ENCODE measurements at places on chromosomes 1 and 21.

DNA sequence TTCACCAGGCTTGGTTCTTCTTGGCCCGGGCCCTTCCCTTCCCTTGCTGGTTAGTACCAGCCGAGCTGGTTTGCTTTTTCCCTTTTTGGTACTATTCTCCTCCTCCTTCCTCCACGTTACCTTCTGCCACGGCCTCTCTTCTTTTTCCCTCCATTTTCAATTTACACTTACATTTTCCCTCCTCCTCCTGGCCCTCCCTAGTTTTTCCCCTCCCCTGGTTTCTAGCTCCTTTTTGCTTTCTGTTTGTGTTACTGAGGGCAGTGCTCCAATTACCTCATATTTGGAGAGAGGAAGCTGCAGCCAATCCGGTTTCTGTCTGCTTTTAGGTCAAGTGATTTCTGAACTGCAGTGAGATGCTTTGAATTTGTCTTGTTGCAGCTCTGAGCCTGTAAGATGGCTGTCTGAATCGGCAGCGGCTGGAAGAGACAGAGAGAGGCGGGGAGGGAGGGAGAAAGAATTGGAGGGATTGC lies 63.7 kb downstream of the MACF1 start:
- DNase-seq: no peak

- DNase-seq: no peak
These were observed 10.6 kb downstream of the RNF187 start for GRCh38 chr1:228497817-228498216.

GRCh38 chr1:87329526-87330056 lies 911 bp downstream of the LMO4 start:
- DNase-seq: no peak

- no peak for DNase-seq
These were observed 17.4 kb upstream of the SHE start for GRCh38 chr1:154519591-154519991.

- DNase-seq: no peak
These were observed 711 bp downstream of the TRNP1 start for GRCh38 chr1:26994020-26994786.

GRCh38 chr1:40161125-40161887 lies at the start of gene RLF:
Gene RLF (plus strand): TSS chr1:40161387. CDS start chr1:40161400, 13 bp downstream.
- DNase-seq: peak; percentile 70

DNA sequence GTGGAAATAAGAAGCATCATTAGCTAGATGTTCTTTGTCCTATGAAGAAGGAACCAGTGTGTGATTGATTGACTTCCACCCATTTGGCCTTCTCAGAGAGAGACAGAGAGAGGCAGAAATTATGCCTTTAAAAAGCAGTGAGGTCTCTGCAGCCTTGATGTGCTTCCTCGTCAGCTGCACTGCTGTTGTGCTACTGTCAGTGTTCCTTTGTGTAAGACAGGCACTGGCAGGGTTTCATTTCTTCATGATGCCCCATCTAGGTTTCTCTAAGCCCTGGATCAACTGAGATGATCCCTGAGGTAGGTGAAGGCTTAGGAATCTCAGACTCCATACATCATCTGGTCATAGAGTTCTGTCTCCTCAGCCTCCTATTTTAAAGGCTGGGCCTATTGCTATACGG lies 34.9 kb downstream of the GPR3 start:
- no peak for DNase-seq

- DNase-seq: no peak
These were observed 27.0 kb downstream of the TNN start for GRCh38 chr1:175094626-175095025.

DNA sequence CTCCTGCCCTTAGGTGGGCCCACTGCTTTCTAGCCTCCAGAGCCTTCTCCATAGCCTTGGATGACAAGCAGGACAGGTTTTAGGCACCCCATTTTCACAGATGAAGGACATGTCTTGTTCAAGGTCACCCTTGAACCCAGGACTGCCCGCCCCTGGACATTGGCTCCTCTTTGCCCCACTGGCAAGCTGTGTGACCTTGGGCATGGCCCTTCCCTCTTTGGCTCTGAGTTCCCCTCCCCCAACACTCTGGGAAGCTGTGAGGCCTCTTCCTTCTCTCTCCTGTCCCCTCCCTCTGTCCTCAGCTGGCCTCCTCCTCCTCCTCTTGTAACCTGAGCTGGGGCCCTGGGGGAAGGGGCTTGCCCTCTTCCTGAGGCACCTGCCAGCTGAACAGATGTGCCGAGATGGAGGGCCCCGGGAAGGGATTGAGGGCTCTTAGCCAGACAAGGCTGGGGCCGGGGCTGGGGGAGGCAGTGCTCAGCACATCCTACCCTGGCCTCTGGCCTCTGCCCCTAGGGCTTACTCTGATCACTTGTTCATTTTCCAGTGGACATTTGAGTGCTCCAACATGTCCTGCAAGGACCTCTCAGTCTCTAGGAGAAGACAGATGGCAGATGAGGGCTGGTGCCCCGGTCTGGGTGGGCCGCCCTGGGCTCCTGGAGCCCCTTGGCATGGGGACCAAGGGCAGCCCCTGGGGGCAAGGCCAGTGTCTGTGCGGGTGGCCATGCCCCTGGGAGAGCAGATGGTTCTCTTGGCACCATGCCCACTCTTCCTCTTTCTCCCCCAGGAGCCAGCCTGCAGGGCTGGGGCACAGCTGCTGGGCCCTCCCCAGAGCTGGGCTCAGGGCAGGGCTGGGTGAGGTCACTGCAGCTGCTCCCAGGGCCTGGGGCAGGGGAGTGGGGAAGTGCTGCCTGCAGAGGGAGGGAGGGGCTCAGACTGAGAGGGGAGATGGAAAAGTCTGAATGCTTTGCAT lies 10.7 kb downstream of the FOXO6 start:
- no peak for DNase-seq

DNA sequence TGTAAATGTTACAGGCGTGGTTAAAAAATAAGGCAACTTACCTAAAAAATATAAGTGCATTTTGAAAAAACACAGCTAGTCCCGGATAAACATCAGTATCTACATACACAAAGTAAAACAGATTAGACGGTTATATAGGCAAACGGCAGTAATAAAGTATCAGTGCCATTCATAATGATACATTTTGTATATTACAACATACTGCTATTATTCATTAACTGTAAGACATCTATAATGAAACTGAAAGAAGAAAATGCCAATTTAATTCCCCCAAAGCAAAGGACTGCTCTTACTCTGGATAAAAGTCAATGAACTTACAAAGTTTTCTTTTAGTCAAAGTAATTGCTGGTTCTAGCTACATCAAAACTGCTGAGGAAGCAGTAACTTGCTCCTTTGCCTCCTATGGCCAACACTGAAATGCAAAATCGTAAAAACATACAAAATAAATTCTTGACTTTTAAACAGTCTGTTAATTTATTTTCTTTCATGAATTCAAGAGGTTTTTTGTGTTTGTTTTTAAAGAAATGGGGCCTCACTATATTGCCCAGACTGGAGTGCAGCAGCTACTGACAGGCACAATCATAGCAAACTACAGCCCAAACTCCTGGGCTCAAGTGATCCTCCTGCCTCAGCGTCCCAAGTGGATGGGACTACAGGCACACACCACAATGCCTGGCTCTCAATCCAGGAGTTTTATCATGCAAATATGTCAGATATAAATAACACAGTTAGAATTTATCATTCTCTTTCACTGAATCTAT lies 23.9 kb downstream of the TMEM50B start:
- DNase-seq: no peak

DNA sequence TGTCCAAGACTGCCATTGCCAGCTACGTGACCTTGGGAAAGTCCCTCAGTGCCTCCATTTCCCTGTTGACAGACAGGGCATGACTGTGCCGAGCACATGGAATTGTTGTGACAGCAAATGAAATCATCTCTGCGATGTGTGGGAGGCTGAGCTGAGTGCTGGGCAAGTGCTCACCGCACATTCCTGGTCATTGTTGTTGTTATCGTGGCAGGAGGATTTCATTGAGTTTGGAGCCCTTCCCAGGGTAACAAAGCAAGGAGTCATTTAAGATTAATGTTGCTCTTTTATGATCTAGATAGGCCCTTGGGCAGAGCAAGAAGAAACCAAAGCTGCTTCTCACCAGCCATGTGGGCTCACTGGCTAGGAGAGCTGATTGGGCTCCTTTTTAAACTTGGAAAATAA lies 39.6 kb upstream of the ITPKB start:
- no peak for DNase-seq

DNA sequence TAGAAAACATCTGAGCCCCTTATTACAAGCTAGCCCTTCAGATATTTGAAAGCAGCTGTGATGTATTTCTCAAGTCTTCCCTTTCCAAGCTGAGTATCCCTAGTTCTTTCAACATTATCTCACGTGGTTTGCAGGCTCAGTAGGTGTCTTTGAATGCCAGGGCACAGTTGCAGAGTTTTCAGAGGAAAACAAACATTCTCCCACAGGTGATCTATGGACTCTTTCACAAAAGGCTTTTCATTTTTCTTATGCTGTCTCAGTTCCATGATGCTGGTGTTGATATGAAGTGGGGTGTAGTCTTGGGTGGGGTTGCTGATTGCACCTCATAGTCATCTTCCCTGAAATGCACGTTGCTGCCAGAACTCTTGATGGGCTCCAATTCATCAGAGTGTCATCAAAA lies 17.3 kb downstream of the CACNA1E start:
- no peak for DNase-seq

GRCh38 chr1:48688102-48688760 lies 88.5 kb downstream of the BEND5 start:
- DNase-seq: no peak

- DNase-seq: no peak
These were observed 18.9 kb upstream of the BATF3 start for GRCh38 chr1:212718499-212718898.

GRCh38 chr1:245337829-245338484 lies 183.2 kb downstream of the KIF26B start:
- DNase-seq: no peak

GRCh38 chr1:93531193-93531592 lies 83.3 kb downstream of the FNBP1L start:
- no peak for DNase-seq

DNA sequence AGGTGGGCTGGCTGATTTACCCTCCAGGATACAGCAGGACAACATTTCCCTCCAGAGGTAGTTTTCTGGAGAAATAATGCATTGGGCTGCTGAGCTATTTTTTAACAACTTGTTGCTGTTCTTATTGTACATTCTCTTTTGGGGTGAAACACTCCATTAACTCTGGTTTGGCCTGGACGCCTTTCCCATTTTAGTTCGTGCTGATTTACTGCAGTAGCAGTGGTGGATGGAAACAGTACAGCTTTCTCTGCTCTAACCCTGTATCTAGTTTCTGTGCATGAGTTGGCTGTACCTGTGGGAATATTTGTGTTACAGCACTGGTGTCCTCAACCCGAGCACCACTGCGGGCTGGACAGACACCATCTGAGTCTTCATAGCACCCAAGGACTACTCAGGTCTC lies 325.3 kb downstream of the ASTN1 start:
- no peak for DNase-seq

DNA sequence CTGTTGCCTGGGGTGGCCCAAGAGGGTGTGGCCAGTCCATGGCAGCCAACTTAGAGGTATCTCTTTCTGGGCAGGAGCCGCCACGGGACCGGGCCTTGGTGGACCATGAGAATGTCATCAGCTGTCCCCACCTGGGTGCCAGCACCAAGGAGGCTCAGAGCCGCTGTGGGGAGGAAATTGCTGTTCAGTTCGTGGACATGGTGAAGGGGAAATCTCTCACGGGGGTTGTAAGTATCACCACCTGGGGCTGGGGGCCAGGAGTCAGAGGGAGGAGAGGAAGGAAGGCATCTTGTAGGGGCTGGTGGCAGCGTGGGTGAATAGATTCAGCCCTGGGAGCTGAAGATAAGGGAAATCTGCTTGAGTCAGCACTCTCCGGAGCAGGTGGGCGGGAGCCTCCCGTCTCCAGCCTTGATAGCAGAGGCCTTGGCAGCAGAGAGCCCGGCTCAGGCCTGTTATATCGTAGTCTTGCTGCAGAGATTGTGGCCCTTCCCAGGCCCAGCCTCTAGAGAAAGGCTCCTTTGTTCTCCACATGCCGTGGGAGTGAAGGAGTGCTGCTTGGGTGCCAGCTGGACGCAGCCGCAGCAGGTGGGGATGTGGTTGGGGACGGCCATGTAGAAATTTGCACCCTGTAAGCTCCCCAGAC lies 25.4 kb downstream of the PHGDH start:
- DNase-seq: no peak

GRCh38 chr1:229420765-229421164 lies 13.1 kb downstream of the ACTA1 start:
- no peak for DNase-seq

DNA sequence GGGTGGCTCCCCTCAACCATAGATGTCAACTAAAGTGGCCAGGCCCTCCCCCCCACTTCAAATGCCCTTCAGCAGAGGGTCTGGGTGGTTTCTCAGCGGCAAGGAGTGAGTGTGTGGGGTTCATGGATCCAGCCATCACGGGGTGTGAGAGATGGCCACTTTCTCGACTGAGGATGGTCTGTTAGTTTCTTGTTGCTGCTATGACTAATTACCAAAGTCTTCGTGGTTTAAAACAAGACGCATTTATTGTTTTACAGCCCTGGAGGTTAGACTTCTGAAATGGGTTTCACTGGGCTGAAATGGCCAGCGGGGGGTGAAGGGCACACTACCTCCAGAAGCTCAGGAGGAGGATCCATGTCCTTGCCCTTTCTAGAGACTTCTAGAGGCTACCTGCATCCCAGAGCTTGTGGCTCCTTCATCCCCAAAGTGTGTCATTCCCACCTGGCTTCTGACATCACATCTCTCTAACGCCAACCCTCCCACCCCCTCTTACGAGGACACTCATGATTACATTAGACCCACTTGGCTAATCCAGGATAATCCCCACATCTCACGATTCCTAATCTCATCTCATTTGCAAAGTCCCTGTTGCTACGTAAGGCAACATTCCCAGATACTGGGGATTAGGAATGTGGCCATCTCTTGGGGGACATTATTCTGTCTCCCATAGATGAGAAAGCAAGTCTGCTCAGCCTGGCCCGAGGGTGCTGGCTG lies 53.0 kb downstream of the EPHB2 start:
- peak; percentile 33 for DNase-seq

DNA sequence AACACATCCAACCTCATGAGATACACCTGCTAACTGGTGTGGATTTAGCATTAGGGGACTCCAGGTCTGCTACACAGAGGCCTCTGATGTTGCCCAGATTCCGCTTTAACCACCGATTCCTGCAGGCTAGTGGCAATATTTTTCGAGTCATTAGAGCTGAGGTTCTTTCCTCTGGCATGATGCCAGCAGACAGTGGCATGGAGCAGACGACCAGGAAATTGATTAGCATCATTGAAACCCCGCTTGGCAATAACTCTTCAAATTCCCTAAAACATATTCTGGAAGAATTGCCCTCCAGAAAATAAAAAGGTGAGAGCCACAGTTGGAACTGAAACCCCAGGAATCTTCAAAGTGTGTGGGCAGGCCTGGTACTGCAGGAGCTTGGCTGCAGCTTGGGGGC lies 28.4 kb upstream of the ETV3 start:
- no peak for DNase-seq

GRCh38 chr1:248194117-248194516 lies 2.9 kb upstream of the OR2M3 start:
- DNase-seq: no peak

- DNase-seq: no peak
These were observed 290.4 kb downstream of the KCNT2 start for GRCh38 chr1:196317535-196318522.

- no peak for DNase-seq
These were observed 9.2 kb upstream of the ERG start for GRCh38 chr21:38507374-38507942.
